ENCODE measurements at places on chromosomes 6 and 20.

GRCh38 chr6:11876934-11877433 lies 98.4 kb upstream of the ADTRP start:
- DNase-seq = no peak

- DNase-seq = peak; percentile 65
Observed at GRCh38 chr20:31722257-31723068, at the start of gene BCL2L1. BCL2L1 (minus strand) TSS chr20:31722868; CDS start chr20:31722218, 650 bp downstream.

GRCh38 chr6:12968839-12969558 lies 252.4 kb downstream of the PHACTR1 start:
- DNase-seq = no peak

DNA sequence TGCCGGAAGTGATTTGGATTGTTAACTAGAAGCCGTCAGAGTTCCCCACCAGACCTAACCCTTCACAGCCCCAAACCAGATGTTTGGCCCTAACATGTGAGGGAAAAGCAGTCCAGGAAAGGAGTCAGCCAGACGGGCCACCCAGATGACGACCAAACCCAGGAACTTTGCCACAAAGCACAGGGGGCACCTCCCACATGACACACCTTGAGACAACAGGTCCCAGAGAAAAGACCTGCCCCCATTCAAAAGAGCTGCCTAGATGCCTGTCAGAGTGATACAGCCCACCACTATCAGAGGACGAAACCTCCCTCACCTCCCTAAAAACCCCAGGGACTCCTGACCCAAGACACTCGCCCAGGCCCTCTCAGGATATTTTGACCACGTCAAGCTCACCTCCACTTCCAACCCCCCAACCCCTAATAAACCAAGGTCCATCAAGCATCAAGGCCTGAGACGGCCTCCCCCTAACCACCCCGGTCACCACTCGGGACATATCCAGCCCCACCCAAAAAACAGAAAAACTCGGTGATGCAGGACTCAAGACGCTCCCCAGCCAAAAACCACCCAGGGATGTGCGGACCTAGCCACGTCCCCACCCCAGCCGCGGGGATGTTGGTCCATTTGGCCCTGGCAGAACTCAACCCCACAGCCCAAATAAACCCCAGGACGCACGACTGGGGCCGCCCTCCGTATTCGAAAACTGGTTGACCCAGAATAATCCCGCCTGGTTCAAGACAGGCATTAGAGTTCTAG lies 662 bp downstream of the ZNF343 start:
- no peak for DNase-seq

- no peak for DNase-seq
Observed at GRCh38 chr6:90689172-90689571, 102.3 kb upstream of the MAP3K7 start.

DNA sequence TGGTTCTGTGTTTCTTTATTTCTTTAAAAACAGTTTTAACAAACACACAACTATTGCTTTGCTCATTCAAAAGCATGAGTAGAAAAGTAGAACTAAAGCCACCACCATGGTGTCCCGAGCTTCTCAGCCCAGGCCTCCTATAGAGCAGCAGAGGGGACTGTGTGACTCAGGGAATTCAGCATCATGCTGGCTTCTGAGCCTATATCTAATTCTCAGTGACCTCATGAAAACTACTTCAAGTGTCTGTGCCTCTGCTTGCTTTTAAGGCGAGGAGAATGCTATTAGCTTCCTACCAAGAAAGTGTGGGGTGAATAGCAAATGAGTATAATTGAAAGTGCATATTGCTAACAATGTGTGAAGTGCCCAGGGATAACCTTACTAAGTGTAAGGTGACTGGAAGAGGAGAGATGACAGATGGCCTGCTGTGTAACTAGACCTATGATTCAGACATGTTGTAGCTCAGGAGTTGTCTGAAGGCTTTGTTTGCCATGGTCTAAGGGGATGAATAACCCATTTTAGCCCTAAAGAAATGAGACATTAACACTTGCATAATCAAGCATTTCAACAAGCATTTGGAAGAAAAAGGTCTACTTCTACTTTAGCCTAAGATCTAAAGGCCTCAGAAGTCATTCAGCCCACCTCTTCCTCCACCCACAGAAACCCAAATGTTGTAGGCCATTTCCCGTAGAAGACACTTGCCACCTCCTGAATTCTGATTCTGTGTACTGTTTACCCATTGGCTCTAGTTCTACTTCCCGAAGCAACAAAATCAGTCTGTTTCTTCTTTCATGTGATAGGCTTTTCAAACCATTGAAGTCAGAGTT lies 121.5 kb upstream of the ARG1 start:
- no peak for DNase-seq

GRCh38 chr6:113655761-113656160 lies 201.4 kb upstream of the MARCKS start:
- DNase-seq = no peak

Data from activated T-cell treated with anti-CD3 and anti-CD28 coated beads for 24 hours (primary cell).